ENCODE measurements at places on chromosomes 12 and 14. TPM values are rescaled to one million over a fixed set of nuclear protein-coding genes. Genes with fewer than 3 reads are reported as not detected.
A peak's percentile ranks its signal among the peaks of the same experiment; 100 is the strongest.

FRMD6 gene
- total RNA-seq, result 8.5 TPM

SLC4A8 gene
- total RNA-seq, result 18.0 TPM

DNA sequence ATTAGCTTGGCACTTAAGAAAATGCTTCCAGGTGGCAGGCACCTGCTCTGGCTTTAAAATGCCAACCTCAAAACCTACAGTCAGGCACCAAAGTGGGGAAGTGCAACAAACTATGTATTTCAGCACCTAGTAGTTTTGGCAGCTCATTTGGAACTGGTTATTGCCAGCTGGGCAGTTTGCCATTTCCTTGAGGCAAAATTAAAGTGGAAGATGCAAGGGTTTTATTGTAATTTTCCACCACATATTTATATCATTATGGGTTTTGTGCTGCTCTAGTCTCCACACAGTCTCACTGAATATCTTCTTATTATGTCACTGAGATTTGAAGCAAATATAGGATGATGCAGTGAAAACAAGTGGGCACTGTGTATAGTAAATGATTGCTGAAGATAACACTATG lies 117.0 kb downstream of the PRKD1 start:
- DNase-seq, result no peak
- H3K36me3 ChIP-seq, result peaks cover 3% of the 10 kb centered on the region

DNA sequence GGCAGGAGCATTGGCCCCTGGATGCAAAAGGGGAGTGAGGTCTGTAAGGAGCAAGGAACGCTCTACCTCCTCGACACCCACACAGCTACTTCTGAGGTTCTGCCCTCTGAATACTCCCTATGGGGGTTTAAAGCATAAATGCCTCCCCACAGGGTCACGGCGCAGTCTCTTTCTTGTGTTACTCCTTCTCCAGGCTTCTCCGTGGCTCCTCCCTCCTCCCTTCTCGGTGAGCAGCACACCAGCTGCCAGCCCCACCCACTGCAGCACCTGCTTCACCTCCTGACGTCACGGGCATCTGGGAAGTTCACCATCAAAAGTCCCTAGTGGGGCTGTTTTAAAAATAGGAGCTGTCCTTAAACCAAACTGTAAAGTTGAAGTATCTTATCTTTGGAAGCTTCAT lies 67.3 kb downstream of the SPTB start:
- no peaks in the 10 kb centered on the region for H3K4me1 ChIP-seq
- DNase-seq, result peak; percentile 79
- no peaks in the 10 kb centered on the region for H3K27me3 ChIP-seq
- peak overlapping the region; percentile 5 for H3K4me3 ChIP-seq
- no peaks in the 10 kb centered on the region for H3K36me3 ChIP-seq

GRCh38 chr12:713281-713875 lies 39.0 kb upstream of the WNK1 start:
- H3K27me3 ChIP-seq, result no peaks in the 10 kb centered on the region
- no peak overlapping the region for H3K4me3 ChIP-seq
- H3K4me1 ChIP-seq, result peaks cover 3% of the 10 kb centered on the region
- no peaks in the 10 kb centered on the region for H3K36me3 ChIP-seq

DNA sequence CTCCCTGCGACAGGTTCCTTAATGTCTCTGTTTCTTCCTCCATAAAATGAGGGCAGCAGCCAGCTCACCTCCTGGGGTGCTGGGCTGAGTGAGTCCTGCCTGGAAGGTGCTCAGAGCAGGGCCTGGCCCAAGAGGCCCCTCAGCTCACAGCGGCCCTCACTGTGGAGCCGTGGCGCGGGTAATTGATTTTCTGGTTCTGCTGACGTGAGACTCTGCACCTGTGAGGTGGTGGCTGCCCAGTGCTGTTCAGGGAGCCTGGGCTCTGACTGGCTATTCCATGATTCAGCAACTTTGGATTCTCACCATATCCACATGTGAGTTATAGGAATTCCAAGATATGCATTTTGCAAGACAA lies 266.6 kb downstream of the ADGRD1 start:
- no peaks in the 10 kb centered on the region for H3K27me3 ChIP-seq
- no peaks in the 10 kb centered on the region for H3K36me3 ChIP-seq
- H3K4me3 ChIP-seq, result no peak overlapping the region
- peaks cover 11% of the 10 kb centered on the region for H3K4me1 ChIP-seq
- no peak for DNase-seq

DNA sequence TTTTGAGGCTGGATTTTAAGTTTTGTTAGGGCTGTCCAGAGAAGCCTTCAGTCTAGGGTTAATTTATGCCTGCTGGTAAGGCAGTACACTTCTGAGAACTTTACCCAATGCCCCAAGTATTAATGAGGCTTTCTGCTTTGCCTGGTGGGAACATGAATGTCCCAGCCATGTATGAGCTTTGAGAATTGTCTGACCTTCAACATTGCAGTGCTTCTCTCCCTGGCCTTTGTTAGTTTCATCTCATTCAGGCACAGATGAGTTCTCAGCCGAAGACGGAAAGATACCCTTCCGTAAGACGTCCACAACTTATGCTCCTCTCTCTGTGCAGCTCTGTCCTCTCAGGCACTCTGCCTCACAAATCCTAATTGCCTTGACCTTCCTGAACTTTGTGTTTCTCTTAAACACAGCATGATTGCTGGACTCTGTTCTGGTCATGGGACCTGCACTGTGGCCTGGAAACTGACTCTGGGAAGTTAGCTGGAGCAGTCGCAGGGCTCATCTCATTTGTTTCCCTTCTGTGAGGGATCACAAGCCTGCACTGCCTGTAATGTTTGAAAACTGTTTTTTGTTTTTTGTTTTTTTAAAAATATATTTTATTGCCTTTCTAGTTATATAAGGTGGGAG lies 15.7 kb downstream of the CHPT1 start:
- H3K27ac ChIP-seq, result no peak overlapping the region
- no peak for DNase-seq
- no peaks in the 10 kb centered on the region for H3K36me3 ChIP-seq
- H3K27me3 ChIP-seq, result no peaks in the 10 kb centered on the region
- H3K4me3 ChIP-seq, result no peak overlapping the region

GRCh38 chr12:48265777-48266176 lies 62.7 kb upstream of the OR10AD1 start:
- no peak for DNase-seq
- no peaks in the 10 kb centered on the region for H3K27me3 ChIP-seq
- no peak overlapping the region for H3K27ac ChIP-seq
- no peaks in the 10 kb centered on the region for H3K4me1 ChIP-seq
- H3K4me3 ChIP-seq, result no peak overlapping the region
- no peaks in the 10 kb centered on the region for H3K36me3 ChIP-seq

- H3K4me1 ChIP-seq, result peaks cover 3% of the 10 kb centered on the region
- DNase-seq, result no peak
- H3K4me3 ChIP-seq, result no peak overlapping the region
Observed at GRCh38 chr12:25971654-25972041, 13.2 kb downstream of the RASSF8 start.

Measured in H9 (cell line).